ENCODE measurements at places on chromosomes 5 and 9.

DNA sequence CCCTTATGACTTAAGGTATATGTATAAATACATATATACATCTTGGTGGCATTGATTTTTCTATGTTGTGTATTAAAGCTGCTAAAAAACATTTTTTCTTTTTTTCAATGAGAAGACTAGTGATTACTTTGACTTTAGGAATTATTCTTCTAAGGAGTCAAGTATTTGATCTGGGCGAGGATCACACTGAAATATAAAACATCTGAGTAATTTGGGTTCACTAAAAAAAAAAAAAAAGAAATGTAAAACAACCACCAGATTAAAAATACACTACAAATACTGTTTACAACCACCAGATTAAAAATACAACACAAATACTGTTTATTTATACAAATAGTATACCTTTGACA lies 9.0 kb downstream of the UBAP1 start:
- DNase-seq = no peak

GRCh38 chr9:20292002-20292401 lies 330.3 kb downstream of the MLLT3 start:
- no peak for DNase-seq

GRCh38 chr9:83509402-83509801 lies 28.8 kb downstream of the FRMD3 start:
- DNase-seq = no peak

GRCh38 chr5:179422213-179422855 lies 77.1 kb upstream of the ADAMTS2 start:
- no peak for DNase-seq

All from activated CD4-positive, alpha-beta T cell treated with anti-CD3 and anti-CD28 coated beads, Interleukin-2, Interleukin-6, amounts not matched to agents 100 ng/mL and 50 ng/mL, durations not matched to agents 16 hours and 8 hours (primary cell).